ENCODE measurements at places on chromosomes 13 and 19.

- no peak for DNase-seq
Measured at GRCh38 chr13:51838240-51838846, 6.6 kb downstream of the TMEM272 start.

DNA sequence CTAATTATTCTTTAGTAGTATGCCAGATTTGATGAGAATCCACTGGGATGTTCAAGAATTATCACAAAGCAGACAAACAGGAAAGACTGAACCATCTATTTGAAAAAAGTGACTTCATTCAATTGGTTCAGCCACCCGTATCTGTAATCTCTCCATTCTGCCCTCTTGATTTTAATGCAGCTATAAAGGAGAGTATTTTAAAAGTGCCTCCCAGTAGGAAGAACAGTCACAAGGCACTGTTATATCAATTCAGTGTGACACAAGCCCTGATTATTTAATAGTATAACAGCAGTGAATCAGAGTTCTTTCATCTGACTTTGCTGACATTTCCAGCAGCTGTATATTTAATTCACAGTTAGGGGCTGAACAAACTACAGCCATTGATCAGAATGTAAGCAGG is 77.3 kb upstream of the SLAIN1 start:
- no peak for DNase-seq

- no peak for DNase-seq
Measured at GRCh38 chr19:50649433-50650391, at the start of gene C19orf81. C19orf81 (plus strand) TSS chr19:50649445; CDS start chr19:50649445, 0 bp downstream.

DNA sequence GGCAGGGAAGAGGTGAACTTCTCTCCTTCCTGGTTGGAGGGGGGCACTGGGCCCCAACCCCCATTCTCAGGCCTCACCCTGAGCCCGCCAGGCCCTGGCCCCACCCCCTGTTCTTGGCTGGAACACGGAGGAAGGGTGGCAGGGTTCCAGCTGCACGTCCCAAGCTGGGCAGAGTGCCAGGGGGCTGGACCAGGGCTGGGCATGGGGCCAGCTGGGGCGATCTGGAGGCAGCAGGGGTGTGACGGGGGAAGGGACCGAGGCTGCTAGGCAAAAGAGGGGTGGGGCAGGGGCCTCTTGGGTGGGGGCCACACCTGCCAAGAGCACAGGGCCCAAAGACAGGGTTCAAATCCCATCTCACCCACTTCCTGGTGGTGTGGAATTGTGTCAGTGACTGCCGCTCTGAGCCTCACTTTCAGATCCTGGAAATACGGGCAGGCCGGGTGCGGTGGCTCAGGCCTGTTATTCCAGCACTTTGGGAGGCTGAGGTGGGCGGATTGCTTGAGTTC is 2.2 kb downstream of the HIF3A start:
- no peak for DNase-seq

DNA sequence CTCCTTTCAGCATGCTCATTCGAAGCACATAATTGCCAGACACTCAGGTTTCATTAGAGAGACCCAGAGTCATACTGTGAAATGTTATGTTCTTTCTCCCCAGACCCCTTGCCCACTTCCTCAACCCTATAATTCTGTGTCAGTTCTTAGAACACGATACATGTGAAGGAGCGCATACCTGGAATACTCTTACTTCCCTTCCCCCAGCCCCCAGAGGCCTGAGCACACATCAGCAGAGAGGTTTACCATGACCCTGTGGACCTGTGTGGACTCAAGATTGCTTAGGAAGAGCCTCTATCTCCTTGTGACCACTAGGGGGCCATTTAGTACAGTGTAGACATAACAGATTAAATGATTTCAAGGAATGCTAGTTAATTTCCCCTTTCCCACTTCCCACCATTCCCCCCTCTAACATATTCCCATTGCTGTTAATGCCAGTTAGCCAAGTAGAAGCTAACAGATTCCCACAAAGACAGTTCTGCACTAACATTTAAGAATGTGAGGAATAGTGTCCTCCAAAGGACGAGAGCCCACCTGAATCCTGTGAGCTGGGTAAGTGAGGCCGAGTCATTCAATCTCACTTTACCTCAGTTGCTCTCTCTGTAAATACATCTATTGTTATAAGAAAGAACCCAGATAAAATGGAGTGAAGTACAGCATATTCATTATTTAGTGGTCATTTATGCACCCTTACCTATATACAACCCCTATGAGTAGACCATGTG is 154.2 kb upstream of the MAB21L1 start:
- DNase-seq = no peak

DNA sequence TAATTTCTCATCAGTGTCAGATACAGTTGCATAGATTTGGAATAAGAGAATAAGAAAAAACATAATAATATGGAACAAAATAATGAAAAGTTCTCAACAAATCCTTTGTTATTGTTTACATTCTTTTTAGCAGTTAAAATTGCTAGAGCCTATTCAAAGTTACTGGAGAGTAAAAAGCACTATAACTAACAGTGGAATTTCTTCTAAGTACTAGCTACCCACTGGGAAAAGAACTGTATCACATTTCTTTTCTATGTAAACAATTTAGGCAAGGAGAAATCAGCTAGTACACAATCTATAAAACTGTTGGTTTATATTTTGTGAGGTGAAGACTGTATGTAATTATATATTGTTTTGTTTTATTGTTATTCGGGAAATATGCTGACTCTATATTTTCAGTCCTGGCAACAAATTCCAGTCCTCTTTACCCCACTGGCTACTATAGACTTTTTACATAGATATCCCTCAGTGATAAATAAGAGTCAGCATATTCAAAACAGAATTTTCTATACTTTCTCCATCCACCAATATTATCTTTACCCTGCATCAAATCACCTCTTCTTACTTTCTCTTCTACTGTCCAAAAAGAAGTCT is 222.0 kb downstream of the PCDH9 start:
- no peak for DNase-seq

DNA sequence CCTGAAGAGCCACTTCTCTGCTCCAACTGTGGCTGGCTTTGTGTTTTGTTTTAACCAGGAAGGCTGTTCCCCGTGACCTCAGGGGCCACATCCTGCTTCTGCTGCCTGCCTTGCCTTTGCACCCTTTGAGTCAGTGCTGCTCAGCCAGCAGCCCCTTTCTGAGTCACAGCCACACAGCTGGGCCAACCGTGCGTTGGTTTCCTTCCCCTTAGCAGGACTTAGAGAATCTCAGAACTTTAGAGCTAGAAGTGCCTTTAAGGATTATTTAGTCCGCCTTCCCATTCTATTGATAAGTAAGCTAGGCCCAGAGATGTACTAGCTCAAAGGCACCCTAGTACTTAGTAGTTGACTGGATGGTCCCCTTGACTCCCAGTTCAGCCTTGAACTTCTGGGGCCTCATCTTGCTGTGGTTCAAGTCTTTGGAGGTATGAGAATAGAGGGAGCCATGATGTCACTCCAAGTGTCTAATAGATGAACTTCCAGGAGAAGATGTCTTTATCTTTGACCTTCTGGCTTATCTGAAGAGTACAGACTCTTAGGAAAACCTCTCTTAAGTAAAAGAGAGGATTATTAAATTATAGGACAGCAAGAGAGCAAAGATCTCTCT is 8.0 kb downstream of the RGCC start:
- peak; percentile 65 for DNase-seq

- DNase-seq = no peak
Measured at GRCh38 chr19:52991484-52991883, 22.2 kb upstream of the ERVV-1 start.

DNA sequence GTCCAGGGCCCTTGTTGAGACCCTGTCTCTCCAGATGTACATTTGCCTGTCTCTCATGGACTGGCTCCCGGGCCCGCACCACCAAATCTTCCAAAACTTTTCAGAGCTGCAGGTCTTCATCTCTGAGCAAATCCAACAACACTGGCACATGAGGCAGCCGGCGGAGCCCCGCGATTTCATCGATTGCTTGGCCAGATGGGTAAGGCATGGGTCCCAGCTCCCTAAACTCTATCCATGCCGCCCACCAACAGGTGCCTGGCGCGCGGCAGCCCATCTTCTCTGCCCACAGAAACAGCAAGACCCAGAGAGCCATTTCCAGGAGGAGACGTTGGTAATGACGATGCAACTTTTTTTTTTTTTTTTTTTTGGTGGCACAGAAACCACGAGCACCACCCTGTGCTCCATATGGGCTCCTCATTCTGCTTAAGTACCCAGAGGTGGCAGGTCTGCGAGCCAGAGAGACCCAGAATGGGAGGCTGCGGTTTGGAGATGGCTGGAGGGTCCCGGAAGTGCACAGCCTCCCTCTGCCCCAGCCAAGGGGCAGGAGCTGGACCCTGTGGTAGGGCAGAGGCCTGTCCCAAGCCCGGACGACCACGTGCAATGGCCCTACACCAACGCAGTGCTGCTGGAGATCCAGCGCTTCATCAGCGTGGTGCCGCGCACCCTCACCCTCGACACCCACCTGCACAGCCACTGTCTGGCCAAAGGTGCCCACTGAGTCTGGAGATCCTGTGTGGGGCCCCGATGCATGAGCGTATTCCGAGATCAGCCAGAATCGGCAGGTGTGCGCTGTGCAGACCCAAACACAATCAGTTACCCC is 22.6 kb downstream of the CYP2F1 start:
- DNase-seq = no peak

GRCh38 chr13:41085961-41086585 is 24.8 kb downstream of the WBP4 start:
- DNase-seq = no peak

GRCh38 chr13:35140321-35140720 is 198.3 kb downstream of the NBEA start:
- DNase-seq = no peak

- DNase-seq = no peak
Measured at GRCh38 chr13:40096357-40096901, 441.0 kb downstream of the COG6 start.

GRCh38 chr13:31427151-31428100 is 227.7 kb downstream of the B3GLCT start:
- DNase-seq = no peak

DNA sequence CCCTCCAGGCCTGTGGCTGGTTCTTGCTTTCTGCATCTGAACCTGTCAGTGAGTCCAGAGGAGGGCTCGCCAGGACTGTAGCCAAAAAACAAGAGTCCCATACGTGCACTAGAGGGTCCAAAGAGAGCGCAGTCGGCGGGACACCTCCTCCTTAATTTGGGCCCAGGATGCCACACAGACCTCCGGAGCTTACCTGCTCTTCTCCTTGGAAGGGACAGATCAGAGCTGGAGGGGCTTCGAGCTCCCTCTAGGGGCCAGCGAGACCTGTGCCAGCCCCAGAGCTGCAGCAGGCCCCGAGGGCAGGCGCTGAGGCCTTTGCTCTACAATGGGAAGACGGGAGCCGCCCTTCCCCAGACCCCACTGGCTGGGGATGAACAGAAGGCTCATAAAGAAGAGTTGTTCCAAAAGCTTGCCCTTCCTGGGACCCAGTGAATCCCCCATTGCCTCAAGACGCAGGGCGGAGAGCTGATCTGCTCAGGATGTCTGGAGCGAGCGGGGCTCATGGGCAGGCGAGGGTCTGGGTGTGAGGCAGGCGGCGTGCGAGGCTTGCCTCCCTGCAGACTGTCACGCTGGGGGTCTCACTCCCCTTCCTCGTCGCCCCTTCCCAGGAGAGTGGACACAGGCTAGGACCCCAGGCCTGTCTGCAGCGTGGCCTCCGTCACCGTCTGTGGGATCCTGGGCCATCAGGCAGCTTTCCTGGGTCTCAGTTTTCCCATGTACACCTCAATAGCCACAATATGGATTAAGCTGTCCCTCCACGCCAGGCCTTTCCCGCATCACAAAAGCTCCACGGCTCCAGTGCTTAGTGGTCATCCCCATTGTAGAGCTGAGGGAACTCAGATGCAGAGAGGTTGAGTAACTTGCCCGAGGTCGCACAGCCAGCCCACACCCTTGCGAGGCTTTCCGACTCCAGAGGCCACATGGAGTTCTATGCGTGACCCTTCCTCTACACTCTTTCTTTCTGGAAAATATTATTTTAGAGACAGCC is 46.9 kb upstream of the VSTM2B start:
- DNase-seq = no peak

DNA sequence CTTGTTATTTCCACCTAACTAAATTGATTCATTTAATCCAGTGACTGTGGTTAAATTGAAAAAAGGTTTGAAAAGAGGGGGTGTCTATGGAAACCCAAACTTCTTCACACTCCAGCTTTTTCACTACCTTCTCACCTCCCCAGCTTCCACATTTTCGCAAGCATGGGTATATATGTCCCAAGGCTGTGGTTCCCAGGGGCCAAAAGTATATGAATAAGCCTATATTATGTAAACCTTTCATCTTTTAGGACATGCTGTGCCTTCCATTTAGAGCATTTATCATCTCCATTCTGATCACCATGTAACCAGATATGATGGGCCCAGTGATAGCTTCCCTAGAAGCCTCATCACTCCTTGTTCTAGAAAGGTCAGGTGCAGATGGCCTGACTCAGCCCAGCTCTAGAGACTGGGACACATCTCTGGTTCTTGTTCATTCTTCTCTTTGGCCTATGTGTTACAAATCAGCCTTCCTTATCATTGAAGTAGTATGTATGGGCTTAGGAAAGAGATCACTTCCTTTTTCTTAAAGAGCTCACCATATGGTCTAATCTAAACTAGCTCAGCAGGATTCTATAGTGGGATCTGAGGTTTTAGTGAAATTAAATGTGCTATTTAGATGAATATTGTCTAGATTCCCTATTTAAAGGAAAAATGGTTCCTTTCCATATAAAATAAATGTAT is 19.5 kb upstream of the ARL11 start:
- DNase-seq = peak; percentile 23

DNA sequence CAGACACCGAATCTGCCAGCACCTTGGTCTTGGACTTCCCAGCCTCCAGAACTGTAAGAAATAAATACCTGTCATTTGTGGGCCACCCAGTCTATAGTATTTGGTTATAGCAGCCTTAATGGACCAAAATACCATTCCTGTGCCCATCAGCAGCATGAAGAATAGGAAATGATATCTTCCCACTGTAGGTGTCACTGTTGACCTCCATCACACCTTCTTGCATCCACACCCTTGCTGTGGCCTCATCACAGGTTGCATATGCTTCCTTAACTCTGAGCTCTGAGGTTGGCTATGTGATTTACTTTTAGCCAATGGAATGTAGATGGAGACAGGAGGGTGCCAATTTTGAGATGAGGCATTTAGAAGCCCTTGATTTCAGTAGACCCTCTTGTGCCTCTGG is 242.0 kb upstream of the TSHZ3 start:
- DNase-seq = no peak

DNA sequence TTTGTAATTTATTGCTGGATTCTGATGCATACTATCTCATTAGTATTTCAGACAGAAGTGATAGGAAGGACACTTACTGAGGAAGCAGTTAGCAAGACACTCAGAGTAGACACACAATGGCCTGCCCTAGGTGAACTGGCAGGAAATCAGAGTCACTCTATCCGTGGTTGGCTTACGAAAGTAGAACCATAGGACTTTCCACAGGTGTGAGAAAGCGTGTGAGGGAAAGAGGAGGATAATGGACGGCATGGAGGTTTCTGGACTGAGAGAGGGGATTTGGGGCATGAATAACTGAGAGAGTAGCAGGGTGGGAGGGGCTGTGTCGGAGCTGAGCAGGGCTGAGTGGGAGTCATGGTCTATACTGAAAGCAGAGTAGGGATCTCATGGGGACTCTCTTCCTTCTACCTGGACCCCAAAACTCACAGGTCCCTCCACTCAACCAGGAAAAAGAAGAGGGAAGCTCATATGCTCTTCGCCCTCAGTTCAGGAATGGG is 18.7 kb upstream of the EID2 start:
- no peak for DNase-seq

Measured in naive B cell (primary cell).